Left cardiac atrium (tissue), 4 donors: ENCODE measurements at places on chromosomes 1 and 21.

GRCh38 chr1:245987219-245987545 lies 519.9 kb downstream of the SMYD3 start:
- no peak for DNase-seq

DNA sequence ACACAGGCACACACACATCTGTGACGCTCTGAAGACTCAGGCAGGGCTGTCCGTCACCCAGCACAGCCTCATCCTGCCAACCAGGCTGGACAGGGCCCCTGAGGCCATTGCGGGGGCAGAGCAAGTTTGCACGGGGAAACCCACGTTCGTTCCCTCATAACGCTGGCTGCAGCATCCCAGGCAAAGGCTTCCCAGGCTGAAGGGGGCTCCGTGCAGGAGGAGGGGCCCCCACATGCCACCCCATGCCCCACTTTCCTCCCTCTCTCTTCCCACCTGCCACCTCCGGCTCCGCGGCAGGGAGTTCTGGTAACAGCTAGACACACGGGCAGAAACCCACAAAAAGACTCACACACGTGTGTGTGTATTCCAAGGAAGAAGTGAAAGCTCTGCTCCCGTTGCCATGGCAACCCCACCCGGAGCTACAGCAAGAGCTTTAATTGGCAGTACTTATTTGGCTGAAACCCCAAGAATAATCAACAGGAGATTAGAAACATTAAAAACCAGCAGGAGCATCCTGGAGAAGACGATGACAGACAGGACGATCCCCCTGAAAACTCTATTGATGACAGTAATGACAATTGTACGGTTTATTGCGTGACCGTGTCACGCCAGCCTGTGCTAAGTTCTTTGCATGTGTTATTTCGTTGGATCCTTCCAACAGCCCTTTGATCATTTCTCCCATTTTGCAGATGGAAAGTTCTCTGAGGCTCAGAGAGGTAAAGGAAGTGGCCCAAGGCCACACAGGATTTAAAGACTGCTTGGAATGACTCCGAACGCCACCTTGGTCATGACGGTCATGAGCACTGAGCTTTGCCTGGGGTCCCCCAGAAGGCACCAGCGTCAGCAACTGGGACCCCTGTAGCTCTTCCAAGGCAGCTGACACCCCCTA lies 247.1 kb downstream of the NPHP4 start:
- no peak for DNase-seq

- DNase-seq, result peak; percentile 31
Observed at GRCh38 chr1:54125386-54126070, 27.3 kb downstream of the CDCP2 start.

DNA sequence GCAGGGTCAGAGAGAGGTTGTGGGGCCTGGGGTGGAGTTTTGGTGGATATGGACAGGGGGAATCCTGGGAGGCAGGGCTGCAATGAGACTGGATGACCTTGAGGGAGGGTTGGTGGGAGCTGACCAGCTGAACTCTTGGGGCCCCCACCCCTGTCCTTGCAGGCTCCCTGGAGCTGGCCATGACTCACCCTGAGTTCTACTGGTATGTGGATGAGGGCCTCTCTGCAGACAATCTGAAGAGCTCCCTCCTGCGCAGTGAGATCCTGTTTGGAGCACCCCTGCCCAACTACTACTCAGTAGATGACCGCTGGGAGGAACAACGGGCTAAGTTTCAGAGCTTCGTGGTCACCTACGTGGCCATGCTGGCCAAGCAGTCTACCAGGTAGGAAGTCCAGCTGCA lies 23.6 kb downstream of the DISP3 start:
- no peak for DNase-seq

DNA sequence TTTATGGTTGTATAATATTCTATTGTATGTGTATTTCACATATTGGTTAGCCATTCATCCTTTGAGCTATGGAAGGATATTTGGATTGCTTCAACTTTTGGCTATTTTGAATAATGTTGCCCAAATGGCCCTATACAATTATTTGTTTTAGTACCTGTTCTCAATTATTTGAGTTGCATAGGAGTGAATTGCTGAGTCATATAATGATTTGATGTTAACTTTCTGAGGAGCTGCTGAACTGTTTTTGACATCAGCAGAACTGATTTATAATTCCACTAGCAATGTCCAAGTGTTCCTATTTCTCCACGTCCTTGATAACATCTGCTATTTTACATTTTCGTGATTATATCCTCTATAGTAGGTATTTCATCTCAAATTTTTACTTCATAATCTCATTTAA lies 839.9 kb downstream of the KCNT2 start:
- DNase-seq, result no peak

DNA sequence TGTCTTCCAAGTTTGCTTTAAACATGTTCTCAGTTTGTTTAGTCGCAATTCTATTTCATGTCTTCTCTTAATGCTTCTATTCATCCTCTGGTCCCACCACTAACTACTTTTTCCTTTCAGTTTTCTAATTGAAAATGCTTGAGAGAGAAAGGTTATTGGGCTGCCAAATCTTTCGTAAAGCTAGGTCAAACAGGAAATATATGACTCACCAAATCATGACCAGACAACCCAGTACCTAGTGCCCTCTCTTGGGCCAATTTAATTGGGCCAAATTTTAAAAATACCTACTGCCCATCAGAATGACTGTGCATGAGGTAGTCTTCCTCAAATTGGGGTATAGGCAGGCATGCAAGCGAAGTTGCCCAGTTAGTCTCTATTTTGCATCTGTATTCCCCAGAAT lies 295.4 kb upstream of the PBX1 start:
- no peak for DNase-seq

DNA sequence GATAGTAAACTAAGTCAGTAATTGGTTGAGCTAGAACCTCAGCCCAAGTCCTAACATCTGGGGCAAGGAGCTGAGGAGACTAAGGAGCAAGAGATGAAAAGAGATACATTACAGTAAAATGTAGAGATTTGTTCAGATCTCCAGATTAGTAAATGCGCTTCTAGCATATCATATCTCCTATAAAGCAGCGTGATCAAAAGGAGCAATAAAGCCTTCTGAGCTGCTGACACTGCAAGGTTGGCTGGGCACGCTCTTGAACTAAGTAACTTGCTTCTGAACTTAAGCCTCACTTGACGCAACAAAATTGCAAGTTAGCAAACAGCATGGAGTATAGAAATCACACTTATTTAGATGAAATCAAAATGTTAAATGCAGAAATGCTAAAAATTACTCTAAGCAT lies 80.9 kb downstream of the LRRC53 start:
- no peak for DNase-seq

GRCh38 chr1:13619909-13620308 lies 36.3 kb downstream of the PDPN start:
- DNase-seq, result no peak

GRCh38 chr1:210369425-210369824 lies 40.7 kb downstream of the HHAT start:
- no peak for DNase-seq

DNA sequence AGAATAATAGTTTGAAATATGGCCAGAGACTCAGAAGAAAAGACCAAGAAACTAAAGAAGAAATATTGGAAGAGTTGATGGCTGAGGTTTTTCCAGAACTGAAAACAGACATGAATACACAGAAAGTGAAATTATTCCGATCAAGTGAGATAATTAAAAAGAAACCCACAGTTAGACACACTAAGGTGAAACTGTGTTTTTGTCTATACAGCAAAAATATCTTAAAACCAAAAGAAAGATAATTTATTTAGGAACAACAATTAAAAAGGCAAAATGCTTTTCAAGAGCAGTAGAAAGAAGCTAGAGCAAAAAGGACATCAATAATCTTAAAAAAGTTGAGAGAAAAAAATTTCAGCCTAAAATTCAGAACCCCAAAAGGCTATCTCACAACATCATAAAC lies 116.3 kb downstream of the COP1 start:
- DNase-seq, result no peak
